ENCODE measurements at places on chromosomes 5 and 9.

DNA sequence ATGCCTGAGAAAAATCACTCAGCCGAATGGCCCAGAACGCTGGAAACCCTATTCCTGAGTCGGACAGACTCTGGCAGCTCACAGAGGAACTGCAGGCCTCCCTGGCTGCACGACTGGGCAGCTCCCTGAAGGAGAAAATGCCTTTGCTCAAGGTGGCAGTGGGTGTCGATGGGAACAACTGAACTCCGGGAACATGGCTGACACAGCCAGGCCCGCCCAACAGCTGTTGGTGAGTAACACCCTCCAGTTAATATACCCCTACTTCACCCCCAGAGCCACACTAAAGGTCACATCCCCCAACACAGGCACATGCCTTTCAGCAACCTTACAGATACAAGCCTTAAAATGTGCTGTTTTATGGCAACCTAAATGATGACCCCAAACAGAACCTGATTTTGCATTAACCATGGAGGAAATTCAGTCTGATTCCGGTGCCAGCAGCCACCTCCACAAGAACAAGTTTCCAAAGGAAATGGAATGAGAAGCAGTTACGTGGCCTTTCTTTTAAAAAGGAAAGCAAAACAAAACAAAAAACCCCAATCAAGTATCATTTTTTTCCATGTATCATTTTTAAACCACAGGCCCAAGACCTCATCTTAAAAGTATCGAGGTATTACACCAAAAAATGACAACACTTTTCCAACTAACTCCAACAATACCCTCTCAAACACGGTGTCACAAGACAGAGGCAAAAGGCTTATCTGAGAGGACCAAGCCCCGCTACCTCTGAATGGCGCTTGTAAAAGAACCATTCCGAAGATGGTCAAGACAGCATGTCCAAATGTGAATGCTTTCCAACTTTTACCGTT is 3.1 kb downstream of the KLF9 start:
- no peak for DNase-seq

DNA sequence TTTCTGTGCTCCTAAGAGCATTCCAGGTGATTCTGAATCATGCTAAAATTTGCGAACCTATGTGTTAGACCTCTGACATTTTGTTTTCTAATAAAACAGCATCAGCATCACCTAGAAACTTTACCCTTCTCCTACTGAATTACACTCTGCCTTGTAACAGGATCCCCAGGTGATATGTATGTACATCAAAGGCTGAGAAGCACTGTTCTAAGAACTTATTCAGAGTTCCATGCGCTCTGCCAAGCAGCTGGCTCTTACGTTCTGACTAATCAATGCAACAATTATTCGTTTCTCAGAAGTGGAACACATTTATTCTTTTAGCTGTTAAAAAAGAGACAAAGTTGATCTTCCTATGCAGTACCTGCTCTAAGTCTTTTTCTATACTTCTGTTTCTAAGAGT is 228.6 kb downstream of the SLF1 start:
- no peak for DNase-seq

GRCh38 chr9:136722969-136723356 is 10.6 kb downstream of the DIPK1B start:
- DNase-seq: no peak

- no peak for DNase-seq
Measured at GRCh38 chr5:136729901-136730355, 364.6 kb upstream of the TRPC7 start.

GRCh38 chr9:101527066-101527465 is 6.6 kb upstream of the RNF20 start:
- no peak for DNase-seq

DNA sequence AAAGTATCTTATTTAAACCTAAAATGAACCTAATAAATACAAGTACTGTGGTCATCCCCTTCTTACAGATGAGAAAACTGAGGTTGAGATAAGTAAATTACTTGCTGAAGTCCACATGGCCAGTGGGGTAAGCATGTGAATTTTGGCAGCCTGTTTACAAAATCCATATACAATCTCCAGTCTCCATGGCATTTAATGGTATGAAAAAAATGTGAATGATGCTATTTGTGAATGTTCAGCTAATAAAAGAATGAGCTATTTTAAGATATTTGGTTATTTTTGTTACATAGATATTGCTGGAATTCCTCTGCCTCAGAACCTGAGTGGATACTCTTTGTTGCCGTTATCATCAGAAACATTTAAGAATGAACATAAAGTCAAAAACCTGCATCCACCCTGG is 19.3 kb upstream of the GPR150 start:
- DNase-seq: no peak

DNA sequence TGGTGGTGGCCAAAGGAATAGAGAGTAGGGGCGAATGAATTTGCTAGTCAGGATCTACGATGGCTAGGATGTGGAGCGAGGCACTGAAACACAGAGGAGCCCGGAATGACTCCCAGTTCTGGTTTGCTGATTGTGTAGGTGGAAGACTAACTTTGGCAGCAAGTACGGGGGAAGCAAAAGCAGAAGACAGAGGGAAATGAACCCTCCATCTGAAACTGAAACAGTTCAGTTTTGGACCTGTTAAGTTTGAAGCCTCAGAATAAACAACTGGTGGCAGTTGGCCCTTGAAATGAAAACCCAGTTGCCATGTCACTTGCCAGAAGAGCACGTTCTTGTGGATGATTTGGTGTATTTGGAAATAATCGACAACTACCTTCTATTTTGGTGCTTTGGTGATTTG is 15.4 kb upstream of the SMIM15 start:
- no peak for DNase-seq

DNA sequence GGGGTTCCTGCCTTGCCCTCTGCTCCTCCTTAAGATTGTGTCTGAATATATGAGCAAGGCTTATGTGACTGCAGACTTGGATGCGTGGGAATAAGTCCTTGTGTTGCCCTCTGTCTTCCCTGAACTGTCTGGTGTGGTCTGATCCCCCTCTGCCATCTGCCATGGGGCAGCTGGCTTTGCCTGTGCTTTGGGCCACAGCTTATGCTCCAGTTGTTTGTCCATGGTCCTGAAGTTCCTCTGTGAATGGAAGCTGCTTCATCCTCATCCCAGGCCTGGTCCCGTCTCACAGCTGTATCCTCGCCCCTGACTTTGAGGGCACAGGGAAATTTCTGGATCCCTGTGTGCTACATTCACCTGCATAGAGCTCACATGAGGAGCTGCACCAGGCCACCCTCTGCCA is 14.7 kb downstream of the IL31RA start:
- no peak for DNase-seq

- DNase-seq: no peak
Measured at GRCh38 chr5:168578006-168578405, 1.2 kb downstream of the PANK3 start.

- no peak for DNase-seq
Measured at GRCh38 chr5:143471041-143471509, 67.6 kb upstream of the NR3C1 start.
